A549 treated with CpdA at 1 μM for 4 hours (cell line): ENCODE measurements at places on chromosomes 2 and 18. TPM values are rescaled to one million over a fixed set of nuclear protein-coding genes. Genes with fewer than 3 reads are reported as not detected.

The RBM44 gene
- total RNA-seq = 0.15 to 0.41 TPM (median 0.24 TPM) in 5 replicates

The NXPH2 gene
- not detected in 5 replicates for total RNA-seq

The RBMS1 gene
- total RNA-seq = 51.0 to 60.5 TPM (median 58.5 TPM) in 5 replicates

The MTCL1 gene
- 50.9 to 62.0 TPM (median 55.8 TPM) in 5 replicates for total RNA-seq

The ANKRD53 gene
- total RNA-seq = 0.10 to 0.11 TPM in 2 of 5 replicates, not detected in the others

The MAP3K19 gene
- total RNA-seq = not detected in 5 replicates

The DAW1 gene
- total RNA-seq = 1.6 to 3.1 TPM (median 1.9 TPM) in 5 replicates

The FBXO36 gene
- 1.0 to 1.8 TPM (median 1.1 TPM) in 5 replicates for total RNA-seq

The AKAIN1 gene
- total RNA-seq = not detected in 5 replicates

The SPEG gene
- 5.0 to 7.9 TPM (median 6.9 TPM) in 5 replicates for total RNA-seq

The TEX44 gene
- not detected in 5 replicates for total RNA-seq

The ALLC gene
- 0.06 TPM in 1 of 5 replicates, not detected in the others for total RNA-seq

The GCFC2 gene
- 15.5 to 18.5 TPM (median 17.3 TPM) in 5 replicates for total RNA-seq

The GRB14 gene
- total RNA-seq = 4.3 to 6.9 TPM (median 5.8 TPM) in 5 replicates
